Suppressor macrophage treated with lipopolysaccharide for 1 hour (primary cell): ENCODE measurements at places on chromosomes 2 and 18.

GRCh38 chr2:209936106-209936666 is 66.3 kb upstream of the RPE start:
- DNase-seq: no peak

- DNase-seq: no peak
Observed at GRCh38 chr2:67159929-67160328, 237.2 kb upstream of the ETAA1 start.

DNA sequence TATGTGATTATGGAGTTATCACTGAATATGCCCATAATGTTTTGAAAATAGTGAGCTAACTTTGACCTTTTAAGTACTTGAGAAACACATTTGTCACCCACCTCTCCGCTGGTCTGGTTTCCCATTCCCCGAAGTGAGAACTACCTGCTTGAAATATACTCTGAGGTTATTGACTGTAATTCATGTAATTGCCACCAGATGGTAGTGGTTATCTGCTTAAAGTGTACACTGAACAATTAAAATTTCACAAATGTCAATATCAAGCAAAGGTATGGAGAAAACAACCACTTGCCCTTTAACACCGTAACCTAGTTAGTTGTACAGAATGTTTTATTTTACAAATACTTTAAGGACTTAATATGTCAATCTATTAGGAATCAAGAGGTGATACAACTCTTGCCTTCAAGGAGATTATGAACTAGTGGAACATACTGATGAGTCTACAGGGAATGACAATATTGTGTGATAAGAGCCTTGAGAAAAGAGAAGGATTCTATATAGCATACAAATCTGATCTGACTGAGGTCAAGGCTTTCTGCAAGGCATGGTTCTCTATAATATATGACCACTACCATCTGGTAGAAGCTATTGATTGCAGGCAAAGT is 316.8 kb upstream of the KCNH7 start:
- peak; percentile 40 for DNase-seq

- DNase-seq: no peak
Observed at GRCh38 chr2:189347540-189347939, 93.7 kb upstream of the WDR75 start.
